ENCODE measurements at places on chromosomes 2 and 18.
A peak's percentile ranks its signal among the peaks of the same experiment; 100 is the strongest.

- no peak for DNase-seq
Observed at GRCh38 chr2:48227617-48228344, 302.2 kb upstream of the STON1 start.

- no peak for DNase-seq
Observed at GRCh38 chr2:46831051-46831868, 84.3 kb downstream of the MCFD2 start.

- DNase-seq = no peak
Observed at GRCh38 chr18:7259475-7259874, 28.6 kb downstream of the LRRC30 start.

GRCh38 chr2:173427887-173428668 is 73.4 kb downstream of the CDCA7 start:
- DNase-seq = no peak

- no peak for DNase-seq
Observed at GRCh38 chr18:55031164-55031563, 71.9 kb upstream of the CCDC68 start.

GRCh38 chr18:79744625-79745024 is 53.1 kb upstream of the KCNG2 start:
- no peak for DNase-seq

DNA sequence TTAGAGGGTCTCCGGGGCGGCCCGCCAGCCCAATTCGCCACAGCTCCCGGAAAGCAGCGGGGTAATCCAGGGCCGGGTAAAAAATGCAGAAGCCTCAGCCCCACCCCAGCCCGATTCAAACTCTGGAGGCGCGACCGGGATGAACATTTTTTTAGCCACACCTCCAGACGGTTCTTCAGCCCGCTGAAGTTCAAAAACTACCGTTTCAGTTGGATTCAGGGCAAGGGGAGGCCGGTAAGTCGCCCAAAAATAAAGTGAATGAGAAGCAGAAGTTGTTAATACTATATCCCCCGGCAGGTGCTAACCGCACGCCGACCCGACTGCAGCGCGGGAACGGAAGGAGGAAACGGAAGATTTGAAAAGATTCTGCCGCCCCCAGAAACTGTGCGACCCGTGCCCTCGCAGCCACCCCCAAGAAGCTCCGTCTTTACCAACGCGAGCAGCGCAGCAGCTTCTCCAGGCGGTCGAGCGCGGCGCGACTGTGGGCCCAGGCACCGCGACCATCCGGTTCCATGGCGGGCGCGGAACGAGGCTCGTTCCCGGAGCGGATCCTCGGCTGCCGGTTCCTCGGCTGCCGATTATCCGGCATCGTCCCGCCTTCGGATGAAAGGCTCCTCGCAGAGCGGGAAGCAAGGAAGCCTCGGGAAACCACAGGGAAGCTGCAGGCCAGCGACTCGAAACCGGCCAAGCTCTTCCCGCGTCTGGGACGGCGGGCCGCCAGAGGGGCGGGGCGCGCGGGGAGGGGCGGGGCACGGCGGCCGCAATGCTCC is at the start of gene BARD1:
Gene BARD1 (minus strand): TSS at position 703 of the 770 bp plus-strand sequence. CDS start 114 bp downstream, at position 589.
- DNase-seq = peak; percentile 20

DNA sequence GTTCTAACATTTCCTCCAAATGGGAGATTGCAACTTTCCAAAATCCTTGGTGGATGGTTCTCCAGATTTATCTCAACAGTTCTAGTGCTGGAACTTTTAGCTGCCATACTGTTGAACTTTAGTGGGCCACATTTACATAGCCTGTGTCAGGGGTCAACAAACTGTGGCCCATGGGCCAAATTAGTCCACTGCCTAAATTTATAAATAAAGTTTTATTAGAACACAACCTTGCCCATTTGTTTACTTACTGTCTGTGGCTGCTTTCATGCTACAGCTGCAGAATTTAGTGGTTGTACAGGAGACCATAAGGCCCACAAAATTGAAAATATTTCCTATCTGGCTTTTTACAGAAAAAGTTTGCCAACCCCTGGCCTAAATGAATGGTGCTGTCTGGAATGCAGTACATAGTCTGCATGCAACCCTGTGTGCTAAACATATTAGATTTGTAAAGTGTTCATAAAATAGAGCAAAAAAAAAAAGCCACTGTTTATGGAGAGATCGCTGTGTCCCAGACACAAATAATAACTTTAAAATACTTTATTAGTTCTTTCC is 30.3 kb downstream of the MGAT5 start:
- DNase-seq = no peak

GRCh38 chr2:178491612-178492011 is 11.4 kb downstream of the PLEKHA3 start:
- no peak for DNase-seq

DNA sequence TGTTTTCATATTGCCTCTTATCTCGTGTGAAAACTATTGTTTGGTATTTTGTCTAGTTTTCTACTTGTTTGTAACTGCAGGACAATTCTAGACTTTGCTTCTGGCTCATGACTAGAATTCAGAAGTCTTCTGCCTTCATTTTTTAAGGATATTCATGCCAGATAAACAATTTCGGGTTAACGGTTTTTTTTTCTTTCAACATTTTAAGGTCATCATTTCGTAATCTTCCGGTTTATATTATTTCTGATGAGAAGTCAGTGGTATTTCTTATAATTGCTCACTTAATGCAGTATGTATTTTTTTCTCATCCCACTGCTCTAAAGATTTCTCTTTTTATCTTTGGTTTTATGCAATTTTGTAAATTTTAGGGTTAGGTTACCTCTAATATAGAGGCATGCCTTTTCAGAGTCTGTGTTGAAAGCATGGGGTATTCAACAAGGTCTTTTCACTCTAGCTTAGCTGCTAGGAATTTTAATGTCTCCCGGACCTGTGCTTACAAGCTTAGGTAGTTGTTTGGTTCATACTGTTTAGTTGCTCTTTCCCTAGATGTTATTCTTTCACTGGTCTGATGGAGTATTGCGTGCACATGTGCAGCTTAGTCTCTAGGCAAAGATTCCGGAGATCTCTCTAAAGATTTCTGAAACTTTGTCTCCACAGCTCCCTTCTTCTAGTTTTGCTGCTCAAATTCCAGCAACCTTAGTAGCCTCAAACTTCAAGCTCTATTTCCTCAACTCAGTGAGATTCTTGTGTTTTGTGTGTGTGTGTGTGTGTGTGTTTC is 198.1 kb downstream of the MCFD2 start:
- no peak for DNase-seq

- no peak for DNase-seq
Observed at GRCh38 chr2:131010566-131010965, 82.7 kb downstream of the FAM168B start.

DNA sequence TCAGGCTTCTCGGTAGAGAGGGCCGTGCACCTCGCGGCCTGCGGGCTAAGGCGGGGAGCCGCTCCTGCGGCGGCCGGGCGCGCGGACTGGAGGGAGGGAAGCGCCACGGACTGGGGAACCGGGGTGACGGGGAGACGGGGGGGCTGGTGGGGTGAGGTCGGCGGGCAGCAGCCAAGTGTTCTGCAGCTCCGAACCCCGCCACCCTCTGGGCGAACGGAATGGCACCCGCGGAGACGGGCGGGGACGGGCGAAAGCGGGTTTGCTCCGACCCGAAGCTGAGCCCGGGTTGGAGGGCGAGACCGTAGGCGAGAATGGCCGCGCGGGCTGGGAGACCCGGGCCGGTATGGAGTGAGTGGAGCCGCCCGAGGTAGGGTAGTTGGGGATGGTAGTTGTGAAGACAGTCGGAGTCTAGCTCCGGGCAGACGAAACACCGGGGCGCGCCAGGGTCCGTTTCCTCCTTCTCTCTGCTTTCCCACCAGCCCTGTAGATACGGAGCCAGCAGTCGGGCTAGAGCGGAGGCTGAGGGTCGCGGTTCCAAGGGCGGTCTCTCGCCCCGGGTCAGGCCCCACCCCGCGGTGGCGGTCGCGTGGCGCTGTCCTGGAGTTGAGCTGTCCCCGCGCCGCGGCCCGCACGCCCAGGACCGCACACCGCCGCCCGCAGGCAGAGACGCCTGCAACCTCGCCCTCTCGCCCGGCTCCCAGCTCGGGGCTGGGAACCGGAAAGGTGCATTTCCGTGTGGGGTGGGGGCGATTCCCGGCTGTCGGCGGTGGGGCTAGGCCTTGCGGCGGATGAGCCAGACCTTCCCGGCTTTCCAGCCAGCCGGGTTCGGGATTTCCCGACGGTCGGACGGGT is 160.3 kb upstream of the SIX2 start:
- no peak for DNase-seq

GRCh38 chr2:7288484-7288883 is 371.3 kb downstream of the RNF144A start:
- DNase-seq = no peak

DNA sequence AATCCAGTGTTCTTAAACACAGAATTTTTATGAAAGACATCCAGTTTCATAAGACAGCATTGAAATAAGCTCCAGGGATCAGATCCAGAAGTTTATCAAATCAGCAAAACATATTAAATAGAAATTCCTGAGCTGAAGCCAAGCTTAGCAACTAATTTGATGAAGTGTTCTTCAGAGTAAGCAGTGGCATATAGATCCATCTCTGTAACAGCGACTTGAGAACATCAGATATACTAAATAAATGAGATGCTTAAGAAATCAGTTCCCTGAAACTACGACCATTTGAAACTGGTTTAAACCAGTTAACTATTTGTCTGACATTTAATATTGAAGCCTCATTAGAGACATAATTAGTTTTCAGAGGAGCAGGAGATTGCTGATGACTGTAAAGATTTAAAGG is 34.1 kb downstream of the PPP1R1C start:
- DNase-seq = no peak

- DNase-seq = no peak
Observed at GRCh38 chr2:120546048-120546864, 189.4 kb upstream of the GLI2 start.

- DNase-seq = no peak
Observed at GRCh38 chr2:189163889-189164288, 15.7 kb downstream of the COL5A2 start.

All from stimulated activated CD8-positive, alpha-beta memory T cell treated with anti-CD3 and anti-CD28 coated beads, Interleukin-4, amount 100 ng/mL, for 4 hours (primary cell).